ENCODE measurements at places on chromosomes 7 and 10.

DNA sequence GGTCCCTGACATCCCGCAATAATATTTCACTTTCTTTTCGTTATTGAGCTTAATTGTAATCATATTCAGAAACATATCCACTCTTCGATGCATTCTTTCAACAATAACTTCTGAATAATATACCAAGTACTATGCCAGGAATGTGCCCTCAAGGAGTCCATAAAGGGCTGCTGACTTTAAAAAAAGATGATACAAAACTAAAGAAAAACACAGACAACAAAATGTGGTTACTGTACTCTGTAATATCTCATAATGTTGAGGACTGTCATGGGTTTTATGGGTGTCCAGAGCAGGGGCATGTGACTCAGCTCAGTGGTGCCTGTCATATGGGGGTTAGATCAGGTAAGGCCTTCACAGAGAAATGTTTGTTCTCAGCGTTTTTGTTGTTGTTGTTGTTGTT lies 73.7 kb downstream of the ARL4A start:
- peak; percentile 62 for DNase-seq

DNA sequence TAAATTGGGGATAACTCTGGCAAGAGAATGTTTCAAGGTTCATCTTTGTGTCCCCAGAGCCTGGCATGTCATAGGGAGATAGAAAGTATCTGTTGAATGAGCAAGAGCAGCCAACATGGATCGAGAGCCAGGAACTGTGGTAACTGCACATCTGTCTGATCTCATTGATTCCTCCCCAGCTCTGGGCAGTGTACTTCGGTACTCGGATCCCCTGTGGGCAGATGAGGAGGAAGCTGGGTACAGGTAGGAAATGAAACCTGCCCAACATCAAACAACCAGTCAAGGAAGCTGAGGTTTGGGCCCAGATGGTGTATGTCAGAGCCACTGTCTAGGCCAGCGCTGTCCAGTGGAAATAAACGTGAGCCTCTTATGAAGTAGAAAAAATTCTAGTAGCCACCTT lies 76.4 kb downstream of the GRK5 start:
- DNase-seq: no peak

DNA sequence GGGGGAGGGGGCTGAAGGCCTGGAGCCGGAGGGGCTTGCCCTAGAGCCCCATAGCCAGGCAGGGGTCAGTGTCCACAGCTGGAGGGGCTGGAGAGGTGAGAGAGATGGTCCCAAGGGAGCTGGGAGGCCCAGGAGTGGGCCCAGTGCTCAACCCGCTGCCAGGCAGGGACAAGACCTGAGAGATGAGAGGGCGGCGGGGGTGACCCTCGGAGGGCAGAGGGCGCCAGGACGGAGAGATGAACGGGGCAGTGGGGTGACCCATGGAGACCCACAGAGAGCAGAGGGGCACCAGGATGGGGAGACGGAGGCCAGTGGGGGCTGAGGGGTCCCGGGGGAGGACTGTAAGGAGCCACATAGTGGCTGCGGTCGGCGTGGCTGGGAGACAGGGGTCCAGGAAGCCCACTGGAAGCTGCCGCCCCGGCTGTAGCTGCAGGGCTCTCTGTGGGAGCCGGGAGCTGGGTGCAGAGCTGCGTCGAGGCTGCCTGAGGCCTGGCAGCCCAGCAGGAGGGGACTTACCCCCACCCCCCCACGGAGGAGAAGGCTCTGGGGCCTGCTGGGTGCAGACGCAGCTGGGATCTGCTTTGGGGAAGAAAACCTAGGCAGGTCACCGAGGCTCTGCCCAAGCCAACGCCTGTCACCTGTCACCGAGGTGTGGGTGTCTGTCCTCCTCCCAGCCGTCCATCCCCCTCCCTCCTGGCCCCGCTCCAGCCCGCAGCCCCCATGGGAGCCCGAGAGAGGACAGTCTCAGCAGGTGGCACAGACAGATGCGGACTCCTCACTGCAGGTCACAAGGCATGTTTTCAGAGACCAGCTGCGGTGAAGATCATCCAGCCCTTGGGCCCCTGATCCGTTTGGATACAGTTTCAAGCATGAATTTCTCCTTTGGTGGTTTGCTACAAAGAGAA lies 25.1 kb downstream of the PWWP2B start:
- no peak for DNase-seq

GRCh38 chr7:158283016-158283974 lies 304.3 kb downstream of the PTPRN2 start:
- DNase-seq: no peak

DNA sequence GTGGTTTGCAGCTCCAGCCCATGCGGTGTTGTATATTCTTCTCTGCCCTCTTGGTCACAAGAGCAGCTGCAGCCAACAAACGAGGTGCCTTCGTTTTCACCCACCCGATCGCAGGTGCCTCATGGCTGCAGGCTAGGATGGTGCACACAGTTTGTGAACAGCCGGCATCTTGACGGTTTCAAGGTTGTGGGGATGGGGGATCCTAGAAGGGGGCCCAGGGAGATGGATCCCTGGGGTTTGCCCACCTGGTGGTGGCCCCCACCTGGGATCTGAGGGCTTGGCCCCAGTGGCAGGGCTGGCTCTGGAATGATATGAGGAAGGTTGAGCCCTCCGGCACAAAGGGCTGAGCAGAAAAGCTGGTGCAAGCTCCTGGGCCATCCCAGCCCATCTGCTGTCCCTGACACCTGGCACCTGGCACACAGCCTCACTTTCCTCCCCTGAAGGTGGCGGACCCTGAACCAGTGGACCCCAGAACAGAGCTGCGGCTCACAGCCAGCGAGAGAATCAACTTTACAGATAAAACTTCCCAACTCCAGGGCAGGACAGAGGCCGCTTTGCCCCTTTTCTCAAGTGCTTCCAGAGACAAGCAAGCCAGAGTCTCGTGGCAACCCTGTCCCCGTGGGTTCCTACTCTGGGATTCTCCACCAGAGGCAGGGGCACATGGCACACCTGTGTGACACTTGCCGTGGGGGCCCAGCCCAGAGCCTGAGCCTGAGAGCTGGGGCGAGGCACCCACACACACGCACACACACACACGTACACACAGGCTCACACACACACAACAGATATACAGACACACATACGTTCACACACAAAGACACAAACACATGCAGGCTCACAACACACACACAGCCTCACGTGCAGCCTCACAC lies 177.3 kb upstream of the PPP2R2D start:
- no peak for DNase-seq

DNA sequence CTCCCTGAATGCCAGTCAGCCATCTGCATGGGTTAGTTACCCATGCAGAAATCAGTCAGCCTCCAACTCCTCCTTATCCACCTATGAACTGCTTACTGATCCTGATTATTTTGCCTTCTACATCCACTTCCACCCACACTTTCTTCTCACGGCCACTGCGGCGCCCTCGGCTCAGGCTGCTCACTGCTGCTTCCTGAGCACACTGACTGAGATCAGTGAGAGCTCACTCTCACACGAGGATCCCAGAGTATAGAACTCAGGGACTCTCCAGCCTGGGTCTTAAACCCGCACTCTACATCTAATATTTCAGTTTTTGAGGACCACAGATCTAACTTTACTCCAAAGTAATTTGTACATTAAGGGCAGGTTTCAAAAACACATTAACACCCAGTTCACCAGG lies 64.4 kb downstream of the GRB10 start:
- DNase-seq: no peak

- DNase-seq: no peak
Observed at GRCh38 chr10:91569522-91569921, 63.3 kb downstream of the PPP1R3C start.

- DNase-seq: no peak
Observed at GRCh38 chr10:120335553-120335952, 121.5 kb upstream of the PLPP4 start.

- no peak for DNase-seq
Observed at GRCh38 chr10:96685306-96685705, 35.0 kb downstream of the PIK3AP1 start.

GRCh38 chr10:30396293-30396692 lies 37.7 kb upstream of the MAP3K8 start:
- DNase-seq: no peak

DNA sequence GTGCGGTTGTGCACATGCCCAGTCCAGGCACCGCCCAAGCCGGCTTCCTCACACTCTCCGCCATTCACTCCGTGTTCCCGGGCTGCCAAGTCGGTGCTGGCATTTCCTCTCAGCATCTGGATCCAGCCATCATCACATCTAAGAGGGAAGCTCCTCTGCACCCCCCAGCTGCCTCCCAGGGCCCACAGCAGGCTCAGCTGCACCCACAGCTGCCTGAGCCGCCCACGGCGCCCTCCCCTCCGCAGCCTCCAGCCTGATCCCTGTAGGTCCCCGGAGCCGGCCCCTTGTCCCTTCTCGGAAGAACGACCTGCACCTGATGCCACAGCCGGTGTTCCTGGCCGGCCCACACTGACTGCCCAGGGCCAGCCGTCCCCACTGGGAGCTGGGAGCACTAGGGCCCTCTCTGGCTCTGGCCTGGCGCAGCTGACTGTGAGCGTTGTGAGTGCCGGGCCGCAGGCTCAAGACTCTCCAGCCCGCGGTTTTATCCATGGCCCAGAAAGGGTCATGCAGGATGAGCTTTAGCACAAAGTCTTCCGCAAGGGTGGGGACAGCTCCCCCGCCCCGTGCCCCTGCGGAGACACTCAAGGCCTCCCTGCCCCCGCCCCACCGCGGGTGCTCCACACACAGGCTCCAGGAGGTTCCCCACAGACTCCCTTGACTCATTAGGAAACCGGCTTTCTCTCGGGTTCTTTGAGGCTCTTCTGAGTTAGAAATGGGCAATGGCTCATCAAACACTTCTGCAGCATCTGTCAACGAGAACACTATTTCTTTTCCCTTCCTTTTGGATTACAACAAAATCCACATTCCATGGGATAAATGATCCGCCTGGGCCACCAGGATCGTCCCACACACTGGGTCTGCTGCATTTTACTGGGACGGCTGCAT lies 31.2 kb downstream of the CFAP46 start:
- peak; percentile 20 for DNase-seq

- no peak for DNase-seq
Observed at GRCh38 chr10:118835682-118836326, 81.0 kb upstream of the CACUL1 start.

GRCh38 chr10:24193330-24193729 lies 15.6 kb upstream of the KIAA1217 start:
- no peak for DNase-seq

GRCh38 chr10:21750424-21750823 lies 216.4 kb downstream of the MLLT10 start:
- no peak for DNase-seq

DNA sequence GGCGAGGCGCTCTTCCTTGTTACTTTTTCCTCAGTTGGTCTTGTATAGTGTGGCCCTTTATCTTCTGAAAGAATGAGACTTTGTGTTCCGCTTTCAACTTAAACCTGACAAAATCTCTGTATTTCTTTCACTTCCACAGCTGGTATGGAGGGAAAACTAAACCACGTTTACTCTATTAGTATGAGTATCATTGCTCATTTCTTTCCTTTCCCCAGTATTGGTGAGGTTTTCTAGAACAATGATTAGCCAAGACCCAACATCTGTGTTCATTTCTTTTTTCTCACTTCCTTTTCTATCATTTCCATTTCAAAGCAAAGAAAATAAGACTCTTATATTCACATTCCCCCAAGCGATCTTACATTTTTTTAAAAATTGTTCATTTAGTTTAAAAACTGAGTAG lies 165.3 kb downstream of the PAXIP1 start:
- DNase-seq: no peak

All from fibroblast of skin of back (primary cell).